ENCODE measurements at places on chromosomes 2 and 18. TPM values are rescaled to one million over a fixed set of nuclear protein-coding genes. Genes with fewer than 3 reads are reported as not detected.

The FAP gene
- total RNA-seq, result 134 TPM

The EFEMP1 gene
- 72.9 TPM for total RNA-seq

The ADAM23 gene
- 3.7 TPM for total RNA-seq

The ANKRD30B gene
- total RNA-seq, result not detected

The AKAIN1 gene
- total RNA-seq, result not detected

The ESPNL gene
- 0.39 TPM for total RNA-seq

The PLCD4 gene
- total RNA-seq, result 2.2 TPM

The BOD1L2 gene
- total RNA-seq, result not detected

The KIAA2012 gene
- total RNA-seq, result not detected

The RGPD4 gene
- not detected for total RNA-seq

The THAP4 gene
- total RNA-seq, result 60.8 TPM

The SCYGR4 gene
- not detected for total RNA-seq

The DPP10 gene
- not detected for total RNA-seq

The ASB18 gene
- not detected for total RNA-seq

The C2orf81 gene
- total RNA-seq, result 0.98 TPM

The TRIM43 gene
- not detected for total RNA-seq

The BMP10 gene
- total RNA-seq, result not detected

The TGFBRAP1 gene
- 20.1 TPM for total RNA-seq

The CHRNG gene
- not detected for total RNA-seq

The SCN7A gene
- total RNA-seq, result not detected

The QPCT gene
- total RNA-seq, result 6.5 TPM

The YES1 gene
- total RNA-seq, result 81.9 TPM

The GPBAR1 gene
- 0.20 TPM for total RNA-seq

The TSHZ1 gene
- 8.1 TPM for total RNA-seq

The TTC39C gene
- total RNA-seq, result 25.6 TPM

The SESTD1 gene
- 30.1 TPM for total RNA-seq

The CCDC148 gene
- total RNA-seq, result 0.37 TPM

The RRM2 gene
- 71.6 TPM for total RNA-seq

The ZNF521 gene
- total RNA-seq, result 41.1 TPM

The ACTG2 gene
- total RNA-seq, result not detected

The SPP2 gene
- not detected for total RNA-seq

The KLHL41 gene
- total RNA-seq, result 0.37 TPM

The TCF4 gene
- total RNA-seq, result 69.4 TPM

The LAMA1 gene
- total RNA-seq, result 48.1 TPM

The ST8SIA5 gene
- total RNA-seq, result under 0.01 TPM

The ASXL3 gene
- 0.59 TPM for total RNA-seq

The EGR4 gene
- not detected for total RNA-seq

The KANSL3 gene
- 22.5 TPM for total RNA-seq

The CPO gene
- total RNA-seq, result under 0.01 TPM

The ANKRD36 gene
- 32.1 TPM for total RNA-seq

The WDR35 gene
- 21.7 TPM for total RNA-seq

The GPR155 gene
- 1.8 TPM for total RNA-seq

The LRP1B gene
- 0.37 TPM for total RNA-seq

The DSEL gene
- 119 TPM for total RNA-seq

The LIPG gene
- 4.5 TPM for total RNA-seq

The TUBB8B gene
- not detected for total RNA-seq

The SPDYA gene
- 0.59 TPM for total RNA-seq

The INHBB gene
- total RNA-seq, result 0.20 TPM

The DES gene
- 0.73 TPM for total RNA-seq

The NRBP1 gene
- 89.7 TPM for total RNA-seq

The TRMT61B gene
- 11.7 TPM for total RNA-seq

The CFC1 gene
- total RNA-seq, result not detected

The PAX3 gene
- 4.8 TPM for total RNA-seq

All from subcutaneous preadipocyte (primary cell).